ENCODE measurements at places on chromosomes 5 and 9. TPM values are rescaled to one million over a fixed set of nuclear protein-coding genes. Genes with fewer than 3 reads are reported as not detected.

DNA sequence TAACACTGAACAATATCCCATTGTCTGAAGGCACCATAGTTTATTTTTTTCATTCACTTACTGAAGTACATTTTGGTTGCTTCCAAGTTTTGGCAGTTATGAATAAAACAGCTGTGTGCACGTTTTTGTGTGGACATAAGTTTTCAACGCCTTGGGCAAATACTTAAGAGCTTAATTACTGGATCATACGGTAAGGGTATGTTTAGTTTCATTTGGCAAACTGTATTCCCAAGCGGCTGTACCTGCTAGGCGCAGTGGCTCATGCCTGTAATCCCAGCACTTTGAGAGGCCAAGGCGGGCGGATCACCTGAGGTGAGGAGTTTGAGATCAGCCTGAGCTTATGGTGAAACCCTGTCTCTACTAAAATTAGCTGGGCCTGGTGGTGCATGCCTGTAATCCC is 63.7 kb upstream of the FAM120A start:
- H3K27me3 ChIP-seq = no peaks in the 10 kb centered on the region
- DNase-seq = no peak
- no peak overlapping the region for H3K4me3 ChIP-seq
- no peaks in the 10 kb centered on the region for H3K36me3 ChIP-seq
- H3K4me1 ChIP-seq = no peaks in the 10 kb centered on the region
- H3K27ac ChIP-seq = no peak overlapping the region

DNA sequence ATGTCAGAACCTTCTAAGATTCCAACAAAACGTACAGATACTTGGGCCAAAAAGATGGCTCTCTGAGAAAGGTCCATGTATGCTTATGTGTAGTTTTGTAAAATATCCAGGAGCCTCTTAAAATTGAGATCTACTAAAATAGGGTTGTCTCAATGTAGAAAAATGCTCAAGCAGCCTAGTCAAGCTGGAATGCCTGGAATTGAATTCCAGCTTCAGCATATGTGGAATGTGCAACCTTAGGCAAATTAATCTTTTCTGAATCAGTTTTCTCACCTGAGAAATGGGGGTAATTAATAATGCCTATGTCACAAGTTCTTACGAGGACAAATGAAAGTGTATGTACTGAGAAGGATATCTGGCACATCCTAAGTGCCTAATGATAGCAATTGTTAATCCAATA is 662.4 kb downstream of the DTWD2 start:
- no peaks in the 10 kb centered on the region for H3K27me3 ChIP-seq
- H3K4me1 ChIP-seq = no peaks in the 10 kb centered on the region
- no peak for DNase-seq
- no peaks in the 10 kb centered on the region for H3K36me3 ChIP-seq

- no peaks in the 10 kb centered on the region for H3K36me3 ChIP-seq
- no peak for DNase-seq
- H3K4me1 ChIP-seq = no peaks in the 10 kb centered on the region
Observed at GRCh38 chr9:38346811-38347210, 45.7 kb upstream of the ALDH1B1 start.

DNA sequence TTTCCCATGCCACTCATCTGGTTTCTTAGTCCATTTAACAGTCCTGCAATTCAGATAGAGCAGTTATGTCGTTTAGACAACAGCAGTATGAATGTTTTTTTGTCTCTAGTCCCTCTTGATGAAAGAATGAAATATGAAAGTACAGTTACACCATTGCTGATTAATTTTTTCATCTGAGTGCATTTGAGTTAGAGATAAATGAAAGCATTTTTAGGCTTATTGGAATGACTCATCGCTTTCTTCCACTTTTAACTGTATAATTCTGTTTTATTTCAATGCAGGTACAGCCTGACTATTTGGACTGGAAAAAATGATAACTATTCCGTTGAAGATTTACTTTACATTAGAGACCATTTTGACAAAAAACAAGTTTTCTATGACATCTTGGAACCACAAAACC is 28.7 kb downstream of the ANKRD34B start:
- no peak overlapping the region for H3K4me3 ChIP-seq
- no peak for DNase-seq
- no peak overlapping the region for H3K27ac ChIP-seq

GRCh38 chr5:178241231-178241663 is 8.6 kb upstream of the PHYKPL start:
- H3K27me3 ChIP-seq = no peaks in the 10 kb centered on the region
- H3K36me3 ChIP-seq = no peaks in the 10 kb centered on the region
- H3K27ac ChIP-seq = peak overlapping the region; percentile 45
- peaks cover 39% of the 10 kb centered on the region for H3K4me1 ChIP-seq

DNA sequence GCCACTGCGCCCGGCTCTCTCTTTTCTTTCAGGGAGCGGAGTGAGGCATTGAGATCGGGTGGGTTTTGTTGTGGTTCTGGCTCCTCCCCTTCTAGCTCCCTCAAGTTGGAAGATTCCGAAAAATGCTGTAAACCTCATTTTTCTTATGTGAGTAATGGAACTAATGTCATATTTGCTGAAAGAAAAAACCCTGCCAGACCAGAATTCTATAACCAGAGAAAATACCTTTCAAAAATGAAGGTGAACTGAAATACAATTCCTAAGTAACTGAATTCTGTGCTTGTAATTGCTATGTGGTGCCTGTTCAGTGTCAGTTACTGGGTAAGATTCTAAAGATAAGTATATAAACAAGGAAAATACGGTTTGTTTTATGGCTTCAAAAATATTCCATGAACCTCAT is 30.9 kb upstream of the CDK20 start:
- peaks cover 14% of the 10 kb centered on the region for H3K4me1 ChIP-seq
- H3K27ac ChIP-seq = no peak overlapping the region
- H3K4me3 ChIP-seq = no peak overlapping the region
- DNase-seq = no peak

- no peak for DNase-seq
- H3K4me1 ChIP-seq = no peaks in the 10 kb centered on the region
- H3K36me3 ChIP-seq = no peaks in the 10 kb centered on the region
Observed at GRCh38 chr5:103621548-103621930, 59.0 kb upstream of the NUDT12 start.

- peaks cover 42% of the 10 kb centered on the region for H3K4me1 ChIP-seq
- H3K36me3 ChIP-seq = no peaks in the 10 kb centered on the region
- H3K4me3 ChIP-seq = peak overlapping the region; percentile 60
- peak overlapping the region; percentile 42 for H3K27ac ChIP-seq
Observed at GRCh38 chr9:137028263-137029057, 423 bp upstream of the ABCA2 start.

DNA sequence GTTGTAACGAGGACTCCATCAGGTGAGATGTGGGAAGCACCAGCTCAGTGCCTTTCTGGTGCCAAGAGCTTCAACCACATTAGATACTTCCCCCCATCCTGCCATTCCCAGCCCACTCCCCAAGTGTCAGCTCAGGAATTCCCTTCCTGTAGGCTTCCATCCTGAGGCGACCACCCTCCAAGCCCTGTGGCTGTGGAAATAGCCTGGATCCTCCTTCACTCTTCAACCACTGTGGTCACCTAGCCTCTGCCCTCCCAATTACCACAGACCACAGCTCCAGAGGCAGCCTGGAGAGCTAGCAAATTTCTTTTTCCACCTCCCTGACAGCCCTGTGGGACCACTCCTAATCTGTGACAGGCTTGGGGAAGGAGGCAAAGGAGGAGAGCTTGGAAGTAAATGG is 219.8 kb upstream of the MAP3K1 start:
- no peak overlapping the region for H3K27ac ChIP-seq
- no peak for DNase-seq
- no peak overlapping the region for H3K4me3 ChIP-seq
- no peaks in the 10 kb centered on the region for H3K36me3 ChIP-seq
- peaks cover 12% of the 10 kb centered on the region for H3K4me1 ChIP-seq
- H3K27me3 ChIP-seq = no peaks in the 10 kb centered on the region

DNA sequence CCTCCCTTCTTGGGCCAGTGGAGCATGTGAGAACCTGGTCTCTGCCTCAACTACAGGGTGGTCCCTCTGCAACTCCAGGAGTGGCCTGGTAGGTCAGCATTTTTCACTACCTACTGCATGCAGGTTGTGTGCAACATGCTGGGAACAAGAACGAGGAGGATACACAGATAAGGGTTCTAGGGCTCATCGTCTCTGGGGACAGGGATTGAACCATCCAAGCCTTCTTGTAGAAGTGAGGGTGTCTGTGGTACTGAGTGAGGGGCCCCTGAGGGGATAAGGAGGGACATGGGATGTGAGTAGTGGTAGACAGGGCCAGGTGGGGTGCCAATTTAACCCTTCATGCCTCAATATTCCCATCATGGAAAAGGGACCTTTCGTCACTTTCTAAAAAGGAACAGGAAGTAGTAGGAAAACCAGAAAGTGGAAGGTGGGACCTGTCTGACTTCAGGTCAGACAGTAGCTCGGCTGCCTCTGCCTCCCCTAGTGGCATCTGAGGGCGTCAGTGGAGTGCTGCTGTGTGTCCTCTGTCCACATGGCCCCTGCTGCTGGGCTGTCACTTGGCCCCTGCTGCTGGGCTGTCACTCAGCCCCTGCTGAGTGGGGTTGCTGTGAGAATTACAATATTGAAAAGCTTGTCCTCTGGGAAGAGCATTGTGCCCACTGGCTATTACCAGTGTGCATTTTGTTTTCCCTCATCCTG is 48.6 kb upstream of the RNU6ATAC start:
- no peaks in the 10 kb centered on the region for H3K4me1 ChIP-seq
- H3K4me3 ChIP-seq = no peak overlapping the region
- DNase-seq = no peak
- H3K36me3 ChIP-seq = no peaks in the 10 kb centered on the region
- H3K27me3 ChIP-seq = no peaks in the 10 kb centered on the region

DNA sequence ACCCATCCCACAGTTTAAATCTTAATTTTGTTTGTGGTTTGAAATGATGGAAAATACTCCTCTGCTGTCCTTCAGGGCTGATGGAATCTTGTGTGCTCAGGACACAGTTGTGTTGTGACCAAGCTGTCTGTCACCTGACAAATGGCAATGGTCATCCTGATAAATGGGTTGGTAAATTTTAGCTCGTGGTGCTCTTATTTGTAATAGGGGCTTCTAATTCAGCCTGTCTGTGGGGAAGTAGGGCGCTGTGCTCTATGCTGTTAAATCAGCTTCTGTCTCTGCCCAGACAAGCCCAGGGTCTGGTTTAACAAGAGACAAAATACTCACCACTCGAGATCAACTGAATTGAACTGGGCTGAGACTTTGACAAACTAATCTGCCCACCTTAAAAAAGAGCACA is 4.5 kb downstream of the LRRTM2 start:
- peaks cover 17% of the 10 kb centered on the region for H3K27me3 ChIP-seq
- H3K4me1 ChIP-seq = peaks cover 21% of the 10 kb centered on the region
- no peaks in the 10 kb centered on the region for H3K36me3 ChIP-seq
- DNase-seq = no peak

- H3K27ac ChIP-seq = peak overlapping the region; percentile 52
- no peaks in the 10 kb centered on the region for H3K36me3 ChIP-seq
- H3K4me3 ChIP-seq = no peak overlapping the region
- no peaks in the 10 kb centered on the region for H3K27me3 ChIP-seq
- peak; percentile 35 for DNase-seq
Observed at GRCh38 chr9:106921341-106921899, 58.5 kb downstream of the ZNF462 start.

The ZFP2 gene
- 0.85 TPM for total RNA-seq

The CATSPER3 gene
- total RNA-seq = 0.69 TPM

The FBP1 gene
- 0.39 TPM for total RNA-seq

The IL3 gene
- 10.8 TPM for total RNA-seq

Data from activated CD4-positive, alpha-beta T cell treated with anti-CD3 and anti-CD28 coated beads for 36 hours (primary cell).